Psoas muscle (tissue), 8 donors: ENCODE measurements at places on chromosomes 16 and 17.

DNA sequence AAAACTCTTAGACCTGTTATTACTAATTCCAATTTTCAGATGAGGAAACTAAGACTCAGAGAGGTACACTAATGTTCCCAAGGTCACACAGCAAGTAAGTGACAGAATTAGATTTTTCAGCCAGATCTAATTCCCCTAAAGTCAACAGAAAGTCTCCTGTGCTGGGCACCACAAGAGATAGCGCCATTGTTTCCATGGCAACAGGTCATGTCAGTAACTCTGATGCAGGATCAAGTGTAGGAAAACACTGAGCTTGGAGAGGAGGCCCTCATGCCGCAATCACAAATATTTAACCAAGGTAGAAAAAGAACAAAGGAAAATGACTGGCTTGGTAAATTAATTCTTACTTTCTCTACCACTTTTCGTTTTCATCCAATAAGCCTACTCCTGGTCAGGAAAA is 166.0 kb upstream of the CDH13 start:
- no peak for DNase-seq

- no peak for DNase-seq
Measured at GRCh38 chr17:76272541-76273444, 7.6 kb downstream of the UBALD2 start.

- DNase-seq: no peak
Measured at GRCh38 chr16:68275611-68276191, 11.4 kb downstream of the SLC7A6 start.

GRCh38 chr16:65660390-65660789 is 538.5 kb upstream of the CDH11 start:
- DNase-seq: no peak

DNA sequence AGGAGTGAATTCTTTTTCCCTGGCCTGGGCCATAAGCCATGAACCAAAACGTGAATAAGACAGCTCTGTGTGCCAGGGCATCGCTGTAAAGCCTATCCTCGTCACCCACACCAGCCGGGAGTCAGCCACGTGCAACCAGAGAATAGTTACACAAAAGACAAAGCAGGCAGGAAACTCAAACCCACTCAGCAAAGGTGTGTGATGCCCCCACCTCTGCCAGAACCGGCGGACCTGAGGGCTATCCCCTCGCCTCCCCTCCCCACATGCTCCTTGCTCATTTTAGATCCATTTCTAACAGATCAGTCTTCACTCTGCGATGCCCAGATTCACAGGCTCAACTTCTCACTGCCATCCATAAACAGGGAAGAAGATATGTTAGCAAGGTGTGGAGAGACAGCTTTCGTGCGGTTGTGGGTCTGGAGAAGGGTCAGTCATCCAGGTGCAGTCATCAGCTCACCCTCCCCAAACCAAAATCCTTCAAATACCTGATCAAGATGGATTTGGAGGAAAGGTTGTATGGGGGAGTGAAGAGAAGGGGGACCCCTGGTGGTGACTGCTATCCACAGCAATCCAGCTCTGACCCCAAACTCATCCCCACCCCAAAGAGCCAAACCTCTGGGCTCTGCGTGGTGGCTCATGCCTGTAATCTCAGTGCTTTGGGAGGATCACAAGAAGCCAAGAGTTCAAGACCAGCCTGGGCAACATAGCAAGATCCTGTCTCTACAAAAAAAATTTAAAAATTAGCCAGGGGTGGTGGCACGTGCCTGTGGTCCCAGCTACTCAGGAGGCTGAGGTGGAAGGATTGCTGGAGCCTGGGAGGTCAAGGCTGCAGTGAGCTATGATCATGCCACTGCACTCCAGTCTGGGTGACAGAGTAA is 219.2 kb downstream of the C16orf78 start:
- DNase-seq: peak; percentile 64

GRCh38 chr17:15470536-15470935 is 3.1 kb upstream of the CDRT4 start:
- no peak for DNase-seq

GRCh38 chr16:87581857-87582215 is 20.5 kb upstream of the JPH3 start:
- peak; percentile 80 for DNase-seq
